ENCODE measurements at places on chromosomes 12 and 14.

GRCh38 chr12:122872815-122873361 lies 23.0 kb downstream of the VPS37B start:
- DNase-seq = no peak

DNA sequence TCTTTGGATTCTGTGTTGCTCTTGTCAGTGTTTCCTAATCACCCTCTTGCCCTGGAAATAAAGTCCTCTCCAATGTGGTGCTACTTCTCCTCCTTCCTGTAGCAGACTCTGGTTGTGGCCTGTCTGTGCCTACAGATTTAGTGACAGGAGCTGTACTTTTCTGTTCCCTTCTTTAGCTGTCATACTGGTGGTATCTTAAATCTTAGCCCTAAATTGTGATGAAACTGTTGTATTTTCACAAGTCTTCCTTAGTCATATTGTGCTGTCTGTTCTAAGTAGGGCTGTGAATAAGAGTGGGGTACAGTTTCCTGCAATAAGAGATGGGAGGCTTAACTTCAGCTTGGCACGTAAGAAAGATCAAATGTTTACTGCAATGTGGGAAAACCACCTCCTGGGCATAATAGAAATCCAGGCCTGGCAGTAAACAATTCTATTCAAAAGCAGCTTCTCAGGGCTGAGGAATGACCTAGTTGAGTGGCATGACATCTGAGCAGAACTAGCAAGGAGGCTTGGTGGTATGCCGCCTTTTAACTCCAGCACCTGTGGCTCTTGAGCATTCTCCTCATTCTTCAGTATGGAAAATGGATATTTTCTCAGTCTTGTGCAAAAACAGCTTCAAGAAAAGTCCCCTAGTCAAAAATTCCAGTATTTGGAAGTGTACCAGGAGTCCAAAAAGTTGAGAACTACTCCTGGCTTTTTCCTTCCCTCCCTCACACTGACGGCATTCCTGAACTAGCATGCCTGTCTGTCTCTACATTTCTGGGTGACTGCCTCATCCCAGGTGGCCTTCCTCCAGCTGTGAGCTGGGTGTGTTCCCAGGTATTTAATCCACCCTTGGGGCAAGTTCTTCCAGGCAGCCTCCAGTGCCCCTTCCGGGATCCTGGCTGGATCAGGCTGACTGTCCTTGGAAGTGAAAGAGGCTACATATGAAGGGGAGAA lies 19.5 kb downstream of the ANO6 start:
- no peak for DNase-seq

DNA sequence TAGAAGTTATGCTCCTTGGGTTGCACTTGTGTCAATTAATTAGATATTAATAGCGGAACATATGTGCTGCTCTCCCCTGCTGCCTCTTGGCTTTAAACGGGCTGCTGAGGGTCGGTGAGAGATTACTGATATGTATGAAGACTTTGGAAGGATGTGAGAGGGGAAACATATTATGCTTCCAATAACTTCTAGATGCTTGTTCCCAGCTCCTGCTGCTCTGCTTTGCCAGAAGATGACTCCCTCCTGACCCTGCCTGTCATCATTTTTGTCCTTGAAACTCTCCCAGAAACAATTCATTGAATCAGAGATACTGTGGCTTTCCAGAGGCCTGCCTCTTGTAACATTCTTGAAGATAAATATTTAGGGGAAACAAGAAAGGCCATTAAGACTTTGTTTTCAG lies 300.1 kb upstream of the STXBP6 start:
- no peak for DNase-seq

DNA sequence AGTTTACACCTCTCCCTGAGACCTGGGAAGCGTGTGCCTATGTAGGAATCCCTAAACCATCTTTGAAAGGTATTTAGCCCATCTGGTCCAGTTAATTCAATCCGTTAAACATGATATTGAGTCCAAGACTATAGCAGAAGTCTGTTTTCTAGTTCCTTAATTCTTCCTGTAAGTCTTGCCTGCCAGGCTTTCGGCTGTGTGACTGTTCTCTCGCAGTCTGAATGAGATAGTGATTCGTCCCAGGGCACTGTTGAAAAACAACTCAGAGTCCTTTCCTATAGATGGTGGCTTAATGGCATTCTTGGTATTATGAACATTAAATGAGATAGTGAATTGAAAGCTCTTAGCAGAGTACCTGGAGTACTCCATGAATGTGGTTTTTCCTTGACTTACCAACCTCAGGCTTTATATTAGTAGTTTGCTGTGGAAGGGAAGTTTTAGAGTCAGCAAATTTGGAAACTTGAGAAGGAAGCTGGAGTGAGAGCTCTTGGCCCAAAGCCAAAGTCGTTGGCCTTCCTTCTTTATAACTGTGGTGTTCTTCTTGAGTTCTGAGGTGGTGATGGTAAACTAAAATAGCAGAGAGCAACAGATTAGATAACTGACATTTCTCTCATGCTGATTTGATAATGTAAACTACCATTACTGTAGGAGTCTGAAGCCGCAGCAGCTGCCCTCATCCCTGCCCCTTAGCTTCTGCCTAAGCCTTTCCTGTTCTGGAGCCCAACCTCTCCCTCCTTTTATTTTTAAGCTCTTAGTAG lies 76.5 kb downstream of the TGFB3 start:
- DNase-seq = no peak

DNA sequence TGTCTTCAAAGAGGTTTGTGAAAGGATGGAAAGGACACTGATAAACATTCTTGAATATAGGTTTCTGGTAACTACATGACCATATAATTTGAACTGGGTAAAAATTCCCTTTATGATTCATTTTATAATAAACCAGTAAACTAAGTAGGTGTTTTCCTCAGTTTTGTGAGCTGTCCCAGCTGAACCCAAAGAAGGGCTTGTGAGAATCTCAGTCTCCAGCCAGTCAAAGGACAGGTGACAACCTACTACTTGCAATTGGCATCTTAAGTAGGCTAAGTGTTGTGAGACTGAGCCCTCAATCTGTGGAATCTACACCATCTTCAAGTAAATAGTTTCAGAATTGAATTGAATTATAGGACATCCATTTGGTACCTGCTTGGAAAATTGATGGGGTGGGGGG lies 75.2 kb downstream of the MYF5 start:
- no peak for DNase-seq

DNA sequence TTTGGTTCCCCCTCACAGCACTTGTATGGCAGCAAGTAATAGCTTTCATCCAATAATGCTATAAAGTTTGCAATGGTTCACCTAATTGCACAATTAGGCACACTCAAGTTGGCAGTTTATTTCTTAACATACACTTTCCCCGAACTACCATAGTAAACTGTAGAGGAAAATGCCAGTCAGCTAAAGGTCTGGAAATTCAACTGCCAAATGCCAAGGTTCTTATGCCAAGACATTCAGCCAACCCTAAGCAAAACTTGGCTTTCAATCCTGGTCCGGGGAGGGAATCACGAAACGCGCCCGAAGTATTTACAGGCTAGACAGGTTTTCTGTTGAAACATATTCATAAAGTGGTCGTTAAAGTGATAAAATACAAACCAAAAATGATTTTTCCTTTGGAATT lies 1512.4 kb upstream of the FLRT2 start:
- no peak for DNase-seq

DNA sequence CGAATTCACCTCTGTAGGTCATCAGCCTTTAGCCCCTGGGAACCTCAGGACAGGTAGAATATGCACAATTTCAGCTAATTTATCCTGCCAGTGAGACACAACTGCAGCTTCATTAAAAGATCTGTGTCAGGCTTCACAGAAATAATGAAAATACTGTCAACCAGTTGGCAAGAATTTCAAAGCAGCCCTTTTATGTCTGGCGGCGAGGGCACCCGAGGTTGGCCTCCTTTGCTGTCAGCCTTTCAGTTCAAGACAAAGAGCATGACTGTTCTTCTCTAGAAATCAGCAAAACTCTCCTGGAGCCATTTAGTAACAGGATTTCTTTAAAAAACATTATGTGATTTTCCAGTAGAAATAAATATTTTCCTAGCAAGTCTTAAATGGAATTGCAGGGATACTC lies 75.9 kb downstream of the BBS10 start:
- DNase-seq = no peak

DNA sequence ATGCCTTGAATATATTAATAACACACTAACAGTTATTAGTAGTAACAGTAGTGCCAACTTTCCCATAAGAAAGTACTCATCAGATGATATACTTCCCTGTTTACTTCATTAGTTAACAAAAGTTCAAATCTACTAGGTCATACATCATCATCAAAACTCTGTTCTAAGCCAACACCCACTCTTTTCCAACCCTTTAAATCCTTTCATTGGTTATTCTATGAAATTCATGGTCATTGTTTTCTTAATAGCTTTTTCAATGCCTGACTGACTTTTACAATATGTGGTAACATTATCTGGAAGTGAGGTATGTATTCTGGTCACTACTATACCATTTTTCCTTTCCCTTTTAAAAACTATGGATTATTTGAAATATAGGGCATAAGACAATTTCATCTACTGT lies 9.7 kb downstream of the NTS start:
- DNase-seq = no peak

GRCh38 chr14:35296545-35296944 lies 4.4 kb downstream of the PSMA6 start:
- no peak for DNase-seq

DNA sequence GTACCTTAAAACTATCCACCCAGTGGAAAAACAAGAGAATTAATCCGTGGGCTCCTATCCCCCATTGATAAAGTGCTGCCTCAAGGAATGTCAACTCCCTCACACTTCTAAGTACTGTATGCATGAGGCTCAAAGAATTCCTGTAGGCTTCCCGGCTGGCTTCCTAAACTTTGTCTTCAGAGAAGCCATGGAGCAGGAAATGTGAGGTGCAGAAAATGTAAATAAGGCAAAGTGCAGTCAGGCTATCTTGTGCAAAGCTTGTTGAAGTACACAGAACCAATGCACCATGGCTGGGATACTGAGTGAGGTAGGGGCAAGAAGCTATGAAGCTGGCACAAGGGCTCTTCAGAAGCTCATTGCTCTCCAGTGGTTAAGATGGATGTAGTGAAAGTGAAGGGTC lies 611.0 kb downstream of the FSCB start:
- DNase-seq = no peak

GRCh38 chr12:116542345-116542956 lies 16.7 kb upstream of the MAP1LC3B2 start:
- DNase-seq = no peak

GRCh38 chr12:32587581-32588495 lies 91.3 kb upstream of the DNM1L start:
- DNase-seq = no peak

- DNase-seq = no peak
These were observed 37.7 kb downstream of the ZNF664 start for GRCh38 chr12:124010687-124011086.

Measured in CMK (cell line).